ENCODE measurements at places on chromosomes 1 and 21.

DNA sequence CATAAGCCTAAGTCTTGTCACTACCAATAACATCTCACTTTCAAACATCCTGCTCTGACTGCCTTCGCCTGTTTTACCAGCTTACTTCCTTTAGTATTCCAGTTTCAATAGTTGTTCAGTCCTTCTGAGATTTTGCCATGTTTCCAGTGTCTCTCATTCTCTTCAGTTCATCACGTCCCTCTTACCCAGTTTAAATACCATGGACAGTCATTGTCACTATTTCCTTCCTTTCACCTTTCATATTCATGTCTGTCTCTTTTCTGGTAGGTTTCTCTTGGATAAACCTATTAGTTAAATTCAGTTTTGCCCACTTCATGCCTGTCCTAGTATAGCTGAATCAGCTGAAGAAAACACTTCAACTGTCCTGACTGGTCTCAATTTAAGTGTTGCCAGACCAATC lies 5.9 kb downstream of the ATF6 start:
- DNase-seq = no peak

DNA sequence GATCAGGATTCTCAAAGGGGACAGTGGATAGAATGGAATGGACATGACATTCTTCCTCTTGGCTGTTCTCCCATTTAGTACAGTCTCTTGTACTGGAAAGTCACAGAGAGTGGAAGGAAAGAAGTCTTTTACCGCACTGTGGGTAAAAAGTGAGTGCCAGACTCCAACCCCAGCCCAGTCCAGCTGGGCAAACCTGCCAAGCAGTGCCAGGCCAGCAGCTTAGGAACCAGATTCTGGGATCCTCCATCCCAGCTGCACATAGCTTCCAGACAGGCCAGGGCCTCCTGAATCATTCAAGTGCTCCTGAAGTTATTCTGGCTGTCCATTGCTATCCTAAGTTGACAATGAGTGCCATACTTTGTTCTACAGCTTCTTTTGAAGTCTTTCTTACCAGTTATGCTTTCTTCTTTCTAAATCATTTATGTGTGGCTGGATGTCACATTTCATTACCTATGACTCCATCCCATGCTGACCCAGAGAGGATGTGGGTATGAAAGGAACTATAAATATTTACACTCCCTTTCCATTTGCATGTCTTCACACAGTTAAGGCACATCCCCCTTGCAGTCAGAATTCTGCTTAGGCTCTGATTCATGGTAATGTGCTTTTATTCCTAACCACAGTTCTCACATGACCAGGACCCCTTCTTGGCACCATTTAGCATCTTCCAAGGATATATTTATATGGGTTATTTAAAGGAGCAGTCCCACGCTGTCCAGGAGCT lies 88.9 kb downstream of the AK5 start:
- DNase-seq = no peak

DNA sequence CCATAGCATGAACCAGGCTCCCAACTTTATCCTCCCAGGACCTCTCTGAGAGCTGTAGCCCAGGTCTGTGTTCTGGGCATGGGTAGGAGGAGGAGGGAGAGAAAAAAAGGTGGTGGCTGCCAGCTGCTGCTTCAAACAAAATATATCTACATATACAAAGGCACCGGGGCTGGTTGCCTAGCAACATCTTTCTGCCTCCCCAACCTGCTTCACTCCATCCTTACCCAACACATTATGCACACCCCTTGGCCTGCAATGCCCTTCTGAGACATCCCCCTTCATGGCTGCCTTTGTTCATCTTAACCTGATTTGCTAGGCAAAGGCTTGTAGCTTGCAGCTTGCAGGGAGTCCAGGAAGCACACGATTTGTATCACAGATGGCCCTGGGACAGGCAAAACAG lies 27.2 kb upstream of the ATP1A1 start:
- peak; percentile 1 for DNase-seq

GRCh38 chr1:40919475-40920011 lies 57.4 kb upstream of the CITED4 start:
- no peak for DNase-seq

GRCh38 chr1:42806593-42806992 lies 10.3 kb upstream of the ERMAP start:
- no peak for DNase-seq

All from stimulated activated CD8-positive, alpha-beta memory T cell treated with anti-CD3 and anti-CD28 coated beads, Interleukin-7, amount 100 ng/mL, for 4 hours (primary cell).